ENCODE measurements at places on chromosomes 12 and 14. TPM values are rescaled to one million over a fixed set of nuclear protein-coding genes. Genes with fewer than 3 reads are reported as not detected.

- DNase-seq: no peak
These were observed 191.7 kb downstream of the SPTSSA start for GRCh38 chr14:34270361-34270760.

GRCh38 chr14:88322504-88323085 lies 474 bp downstream of the KCNK10 start:
- DNase-seq: no peak

- no peak for DNase-seq
These were observed 10.6 kb upstream of the PSEN1 start for GRCh38 chr14:73125746-73126145.

- DNase-seq: peak; percentile 62
These were observed 1.1 kb downstream of the HDAC7 start for GRCh38 chr12:47818467-47819137.

DNA sequence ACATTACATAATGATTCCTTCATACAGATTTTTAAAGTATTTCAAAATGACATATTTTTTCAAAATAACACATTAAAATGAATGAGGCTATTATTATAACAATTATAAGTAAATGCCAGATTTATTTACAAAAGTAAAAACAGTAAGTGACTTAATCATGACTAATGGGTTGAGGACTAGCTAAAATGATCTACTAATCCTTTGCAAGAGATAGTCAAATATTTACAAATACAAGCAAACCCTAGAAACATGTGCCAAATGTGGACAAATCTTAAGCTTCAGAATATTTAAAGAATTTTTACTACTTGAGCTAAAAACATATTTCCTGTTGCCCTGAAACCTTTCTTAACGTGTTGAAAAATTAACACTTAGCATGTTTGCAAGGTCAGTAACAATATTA lies 74.8 kb downstream of the KIF21A start:
- no peak for DNase-seq

GRCh38 chr14:95389471-95390011 lies 69.8 kb upstream of the CLMN start:
- peak; percentile 85 for DNase-seq

GRCh38 chr12:110582276-110583136 lies 612 bp downstream of the PPTC7 start:
- DNase-seq: peak; percentile 75

GRCh38 chr14:79442786-79443185 lies 768.5 kb downstream of the DIO2 start:
- DNase-seq: no peak

- DNase-seq: no peak
These were observed 11.8 kb upstream of the PLEKHG3 start for GRCh38 chr14:64692189-64692985.

DNA sequence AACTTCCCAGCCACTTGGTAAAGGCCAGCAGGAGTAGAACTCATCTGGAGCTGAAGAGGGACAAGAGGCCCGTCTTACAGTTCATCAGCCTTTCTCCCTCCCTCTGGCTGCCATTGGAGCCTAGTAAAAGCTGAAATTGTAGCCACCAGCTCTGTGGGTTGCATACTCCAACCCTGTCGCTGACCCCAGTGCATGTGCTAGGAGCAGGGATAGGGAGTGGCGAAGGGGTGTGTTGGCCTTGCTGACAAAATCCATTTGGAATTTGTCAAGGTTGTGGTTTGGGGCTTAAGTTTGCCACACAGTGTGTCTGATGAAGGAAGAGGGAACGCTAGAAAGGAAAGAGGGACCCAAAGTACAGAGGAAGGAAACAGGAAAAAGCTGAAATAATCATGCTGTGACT lies 4.0 kb upstream of the ARF3 start:
- DNase-seq: no peak

GRCh38 chr14:77181603-77182437 lies at the start of gene TMEM63C:
TSS of gene TMEM63C (plus strand) at chr14:77181798. CDS start at chr14:77218814, 37,016 bp downstream.
- no peak for DNase-seq

GRCh38 chr14:66268802-66269334 lies 217.3 kb upstream of the CCDC196 start:
- no peak for DNase-seq

DNA sequence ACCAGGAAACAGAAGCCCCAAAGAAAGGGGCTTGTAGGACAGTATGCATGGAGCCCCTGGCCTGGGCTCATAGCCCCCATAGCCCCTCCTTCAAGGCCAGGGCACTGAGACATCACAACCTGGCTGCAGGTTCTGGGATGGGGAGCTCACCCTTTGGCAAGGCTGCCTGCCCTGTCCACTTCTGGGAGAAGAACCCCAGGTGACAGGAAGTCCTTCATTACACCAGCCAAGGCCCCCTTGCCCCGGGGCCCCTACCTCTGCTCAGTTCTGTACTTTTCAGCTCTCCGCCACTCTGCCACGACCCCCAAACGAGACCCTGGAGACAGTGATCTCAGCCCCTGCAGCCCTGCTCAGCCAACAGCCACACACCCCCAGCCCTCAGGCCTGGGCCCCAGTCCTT lies 223.2 kb upstream of the RTL1 start:
- no peak for DNase-seq

GRCh38 chr14:102094101-102094500 lies 7.3 kb upstream of the HSP90AA1 start:
- no peak for DNase-seq

DNA sequence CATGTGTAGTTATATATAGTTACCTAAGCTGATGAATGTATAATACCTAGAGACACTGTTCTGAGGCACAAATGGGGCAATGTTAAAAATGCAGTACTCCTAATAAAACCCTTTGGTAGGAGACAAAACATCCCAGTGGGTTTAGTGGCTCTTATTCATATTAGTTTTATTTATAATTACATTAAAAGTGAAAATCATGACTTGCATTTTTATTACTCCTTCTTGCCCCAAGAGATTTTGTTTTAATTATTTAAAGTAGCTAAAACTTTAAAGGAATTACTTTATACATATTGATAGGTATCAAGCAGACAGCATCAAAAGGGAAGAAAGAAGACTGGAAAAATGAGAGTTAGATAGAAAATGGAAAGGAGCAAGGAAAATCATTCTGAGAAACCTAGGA lies 688.6 kb downstream of the GALC start:
- DNase-seq: no peak

GRCh38 chr14:60175255-60175902 lies 10.2 kb upstream of the DHRS7 start:
- no peak for DNase-seq

GRCh38 chr14:76993752-76994151 lies 34.8 kb downstream of the IRF2BPL start:
- no peak for DNase-seq

DNA sequence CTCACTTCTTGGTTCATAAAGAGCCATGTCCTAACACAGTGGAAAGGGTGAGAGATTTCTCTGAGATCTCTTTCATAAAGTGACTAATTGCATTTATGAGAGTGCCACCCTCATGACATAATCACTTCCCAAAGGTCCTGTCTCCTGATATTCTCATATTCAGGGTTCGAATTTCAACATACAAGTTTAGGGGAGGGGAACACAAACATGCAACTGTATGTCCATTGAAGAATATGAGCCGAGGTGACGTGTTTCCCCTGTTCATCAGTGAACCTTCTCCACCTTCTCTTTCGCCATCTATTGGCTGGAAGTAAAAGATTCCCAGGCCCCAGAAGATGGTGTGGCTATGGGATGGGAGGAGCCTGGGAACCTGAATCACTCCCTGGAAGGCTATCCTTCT lies 354.2 kb upstream of the ATP2B1 start:
- no peak for DNase-seq

- no peak for DNase-seq
These were observed 141.0 kb downstream of the SLC15A4 start for GRCh38 chr12:128682548-128683275.

GRCh38 chr12:31005944-31006361 lies 67.7 kb upstream of the DDX11 start:
- DNase-seq: no peak

Gene PLA2G1B
- total RNA-seq: not detected

Gene RND1
- total RNA-seq: 0.27 TPM

Gene SLC25A47
- not detected for total RNA-seq

Gene CCDC175
- total RNA-seq: not detected

Gene HNRNPA1
- total RNA-seq: 450 TPM

Gene GPR135
- total RNA-seq: 2.0 TPM

Gene KITLG
- total RNA-seq: 9.0 TPM

Gene SIRT4
- total RNA-seq: 10.2 TPM

Gene SERPINA9
- total RNA-seq: not detected

Gene CCDC85C
- 49.3 TPM for total RNA-seq

Gene ETFBKMT
- 7.9 TPM for total RNA-seq
